Hematopoietic multipotent progenitor cell treated with erythropoietin and hydrocortisone succinate and interleukin-3 and kit ligand, for 6 days (in vitro differentiated cells): ENCODE measurements at places on chromosomes 2 and 18.

GRCh38 chr2:98346311-98347236 lies at the start of gene CNGA3:
CNGA3 (plus strand) TSS chr2:98346456; CDS start chr2:98369976, 23,520 bp downstream.
- peak; percentile 35 for DNase-seq

GRCh38 chr2:116142644-116143227 lies 1671.8 kb upstream of the DDX18 start:
- no peak for DNase-seq

DNA sequence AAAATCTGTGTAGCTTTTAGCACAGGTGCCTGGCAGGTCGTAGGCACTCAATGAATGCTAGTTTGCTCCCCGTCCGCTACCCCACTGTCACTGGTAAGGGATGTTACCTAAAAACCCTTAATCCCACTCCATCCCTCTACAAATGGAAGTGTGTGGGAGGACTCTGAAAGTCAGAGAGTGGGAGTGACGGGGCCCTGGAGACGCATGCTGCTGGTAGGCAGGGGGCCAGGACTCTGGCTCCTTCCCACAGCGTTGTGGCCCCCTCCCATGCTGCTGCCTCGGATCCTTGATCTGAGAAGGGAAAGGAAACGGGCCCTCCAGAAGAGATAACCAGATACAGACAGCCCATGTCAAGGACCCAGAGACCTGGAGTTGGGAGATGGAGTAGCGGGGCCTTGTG lies 249.3 kb downstream of the HAUS1 start:
- no peak for DNase-seq

DNA sequence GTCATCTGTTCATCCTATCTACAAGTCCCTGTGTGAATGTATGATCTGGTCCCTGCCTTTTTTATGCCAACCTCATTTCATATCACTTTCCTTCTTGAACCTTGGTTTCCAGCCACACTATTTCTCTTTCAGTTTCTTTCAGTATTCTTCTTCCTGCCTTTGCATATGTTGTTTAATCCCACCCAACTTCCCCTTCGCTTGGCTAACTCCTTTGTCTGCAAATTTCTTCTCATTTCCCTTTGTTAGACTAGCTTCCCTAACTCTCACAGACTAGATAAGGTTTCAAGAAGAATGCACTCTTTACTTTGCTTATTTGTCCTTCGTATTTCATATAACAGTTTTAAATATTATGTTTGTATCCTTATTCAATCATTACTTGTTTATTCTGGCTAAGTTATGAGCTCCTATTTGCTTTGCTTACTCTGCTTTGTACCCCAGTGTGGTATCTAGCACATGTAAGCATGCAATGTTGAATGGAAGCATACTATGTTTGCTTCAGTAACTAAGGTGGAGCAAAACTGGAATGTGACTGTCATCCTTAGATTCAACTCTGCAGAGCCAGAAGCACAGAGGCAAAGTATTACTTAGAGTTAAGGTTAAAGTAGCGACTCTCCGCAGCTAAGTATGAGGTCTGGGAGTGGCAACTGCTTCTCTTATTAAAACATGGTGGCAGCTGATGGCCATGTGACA lies 681.3 kb downstream of the CPS1 start:
- no peak for DNase-seq

- DNase-seq = no peak
These were observed 119.4 kb downstream of the TMEM18 start for GRCh38 chr2:557635-558301.

GRCh38 chr2:219541611-219542180 lies 1.9 kb downstream of the CHPF start:
- DNase-seq = peak; percentile 83

GRCh38 chr2:143467011-143467410 lies 337.8 kb downstream of the ARHGAP15 start:
- DNase-seq = no peak

DNA sequence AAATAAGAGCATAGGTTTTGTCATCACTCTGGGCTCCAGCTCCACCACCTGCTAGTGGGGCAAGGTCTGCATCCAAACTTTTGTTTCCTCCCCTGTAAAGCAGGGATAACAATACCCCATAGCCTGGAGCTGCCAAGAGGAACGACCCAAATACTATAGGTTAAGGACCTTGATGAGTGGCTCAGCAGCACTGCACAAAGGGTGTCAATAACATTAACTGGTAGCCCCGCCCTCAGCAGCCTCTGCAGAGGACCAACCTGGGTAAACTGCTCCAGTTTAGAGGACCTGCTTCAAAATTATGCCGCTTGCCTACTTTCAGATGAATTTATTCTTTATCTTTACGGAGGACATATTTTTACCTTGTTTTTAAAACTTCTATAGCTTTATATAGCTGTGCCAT lies 65.8 kb upstream of the RIOK3 start:
- no peak for DNase-seq

GRCh38 chr2:79630060-79630459 lies 117.2 kb downstream of the CTNNA2 start:
- no peak for DNase-seq

DNA sequence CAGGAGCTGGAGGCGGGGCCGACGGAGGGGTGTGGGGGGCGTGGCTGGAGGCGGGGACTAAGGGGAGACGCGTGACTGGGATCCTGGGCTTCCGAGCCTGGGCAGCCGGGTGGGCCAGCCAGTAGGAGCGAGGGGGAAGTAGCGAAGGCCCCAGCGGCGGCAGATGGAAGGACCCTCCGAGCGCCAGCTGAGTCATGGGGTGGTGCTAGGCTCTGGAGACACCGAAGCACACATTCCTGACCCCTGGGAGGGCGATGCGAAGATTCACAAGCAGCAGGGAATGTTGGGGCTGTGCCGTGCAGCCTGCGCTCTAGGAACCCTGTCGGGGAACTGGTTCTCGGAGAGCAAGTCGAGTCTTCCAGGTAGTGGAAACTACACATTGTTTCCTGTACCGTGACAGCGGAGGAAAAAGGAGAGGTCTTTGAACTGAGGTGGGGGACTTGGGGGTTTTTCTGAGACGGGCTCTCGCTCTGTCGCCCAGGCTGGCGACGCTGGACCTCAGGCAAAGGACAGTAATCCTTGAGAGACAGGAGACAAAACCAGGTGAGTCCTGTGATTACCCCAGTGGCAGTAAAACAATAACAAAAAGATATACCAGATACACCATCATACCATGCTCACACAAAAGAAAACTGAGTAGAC lies 650 bp upstream of the AFG3L2 start:
- no peak for DNase-seq

DNA sequence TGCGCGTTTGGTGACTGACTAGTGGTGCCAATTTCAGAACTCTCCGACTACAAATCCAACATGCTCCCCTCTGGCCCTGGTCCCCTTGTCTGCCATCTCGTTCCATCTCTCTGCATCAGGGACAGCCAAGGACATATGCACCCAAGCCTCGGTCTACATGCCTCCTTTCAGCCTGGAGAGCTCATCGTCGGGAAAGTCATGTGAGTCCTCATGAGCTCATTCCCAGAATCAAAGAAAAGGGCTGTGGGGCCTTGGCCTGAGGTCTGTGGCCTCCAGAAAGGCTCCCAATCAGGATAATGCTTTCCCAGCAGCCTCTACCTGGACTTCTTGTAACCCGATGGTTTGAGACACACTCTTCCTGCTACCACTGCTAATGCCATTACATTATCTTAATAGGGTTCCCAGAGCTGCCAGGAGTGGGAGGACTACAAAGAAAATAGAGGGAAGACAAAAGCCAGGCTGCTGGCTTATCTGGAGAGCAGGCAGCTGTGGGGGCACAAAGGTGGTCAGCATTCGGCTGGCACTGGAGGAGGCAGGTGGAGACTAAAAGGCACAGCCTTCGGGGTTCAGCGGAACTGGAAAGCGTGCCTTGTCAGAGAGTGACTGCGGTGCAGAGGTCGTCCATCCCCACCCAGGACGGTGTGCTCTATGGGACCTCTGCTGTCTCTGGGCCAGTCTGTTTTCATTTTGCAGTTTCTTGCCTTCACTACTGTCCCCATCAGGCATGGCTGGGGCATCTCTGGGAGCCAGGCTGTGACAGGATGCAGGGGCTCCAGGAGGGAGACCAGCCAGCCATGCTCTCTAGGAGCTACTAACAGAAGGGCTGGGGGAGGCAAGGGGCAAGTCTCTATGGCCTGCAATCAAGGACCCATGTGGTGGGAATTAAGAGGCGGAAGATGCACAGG lies 104.4 kb upstream of the SMAD2 start:
- no peak for DNase-seq

GRCh38 chr18:34648269-34648985 lies 61.7 kb upstream of the DTNA start:
- DNase-seq = no peak

GRCh38 chr2:112831946-112832840 lies 4.4 kb downstream of the IL1B start:
- DNase-seq = peak; percentile 94

DNA sequence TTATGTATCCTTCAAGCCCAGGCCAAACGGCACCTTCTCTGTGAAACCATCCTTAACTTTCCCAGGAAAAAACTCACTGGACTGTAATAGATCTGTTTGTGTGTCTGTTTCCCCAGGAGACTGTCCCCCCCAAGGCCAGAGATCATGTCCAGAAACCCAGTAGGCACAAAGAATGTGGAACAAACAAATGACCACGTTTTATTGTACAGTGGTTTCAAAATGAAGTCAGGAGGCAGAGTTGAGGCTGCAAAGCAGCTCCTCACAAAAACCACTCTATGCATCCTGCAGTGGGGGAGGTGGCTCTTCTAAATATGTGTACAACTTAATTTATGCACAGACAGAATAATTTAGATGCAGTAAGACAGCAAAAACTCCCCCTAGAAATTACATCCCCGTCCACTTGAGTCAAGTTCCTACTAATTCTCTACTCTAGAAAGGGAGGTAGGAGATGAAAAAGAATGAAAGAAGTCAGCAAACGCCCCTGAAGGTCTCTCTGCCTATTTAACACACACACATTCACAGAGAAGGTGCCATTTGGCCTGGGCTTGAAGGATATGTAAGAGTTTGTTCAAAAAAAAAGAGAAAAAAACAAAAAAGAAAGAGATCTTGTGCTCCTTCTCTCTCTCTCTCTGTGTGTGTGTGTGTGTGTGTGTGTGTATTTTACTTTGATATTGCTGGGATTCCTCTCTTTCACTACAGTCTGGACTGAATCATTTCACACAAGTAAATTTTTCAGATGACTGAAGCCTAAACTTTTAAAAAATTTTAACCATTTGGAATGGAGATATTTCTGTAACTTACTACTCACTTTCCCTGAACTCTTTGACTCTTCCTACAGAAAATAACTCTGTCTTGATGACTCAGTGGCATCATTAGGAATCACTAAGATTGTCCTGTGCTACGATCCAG lies 19.5 kb downstream of the BCL2 start:
- no peak for DNase-seq

DNA sequence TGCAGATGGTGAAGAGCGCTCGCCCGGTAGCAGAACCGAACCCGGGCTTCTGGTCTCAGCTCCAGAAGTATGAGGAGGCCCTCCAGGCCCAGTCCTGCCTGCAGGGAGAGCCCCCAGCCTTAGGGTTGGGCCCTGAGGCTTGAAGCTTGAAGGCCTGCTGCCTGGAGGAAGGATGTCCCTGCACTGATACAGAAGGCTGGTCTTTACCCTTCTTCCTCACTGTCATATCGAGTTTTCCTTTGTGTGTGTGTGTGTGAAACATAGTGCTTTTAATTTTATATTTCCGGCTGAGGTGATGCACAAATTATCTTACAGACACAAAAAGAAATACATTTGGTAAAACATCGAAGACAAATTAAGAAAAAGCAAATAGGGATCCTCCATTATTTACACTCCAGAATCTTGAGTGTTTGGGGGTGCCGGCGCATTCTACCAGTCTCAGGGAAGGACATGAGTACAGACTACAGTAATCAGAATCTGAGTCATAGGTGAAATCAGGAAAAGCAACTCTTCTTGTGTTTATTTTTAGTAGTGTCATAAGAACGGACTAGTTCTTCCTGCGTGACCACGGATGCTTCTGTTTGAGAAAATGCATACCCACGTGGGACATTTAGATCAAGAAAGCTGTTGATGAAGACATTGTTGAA lies 1.3 kb downstream of the DUSP28 start:
- DNase-seq = no peak

GRCh38 chr18:3103576-3103975 lies 90.6 kb upstream of the LPIN2 start:
- DNase-seq = no peak

GRCh38 chr2:237449193-237449881 lies 35.4 kb upstream of the COL6A3 start:
- DNase-seq = no peak

DNA sequence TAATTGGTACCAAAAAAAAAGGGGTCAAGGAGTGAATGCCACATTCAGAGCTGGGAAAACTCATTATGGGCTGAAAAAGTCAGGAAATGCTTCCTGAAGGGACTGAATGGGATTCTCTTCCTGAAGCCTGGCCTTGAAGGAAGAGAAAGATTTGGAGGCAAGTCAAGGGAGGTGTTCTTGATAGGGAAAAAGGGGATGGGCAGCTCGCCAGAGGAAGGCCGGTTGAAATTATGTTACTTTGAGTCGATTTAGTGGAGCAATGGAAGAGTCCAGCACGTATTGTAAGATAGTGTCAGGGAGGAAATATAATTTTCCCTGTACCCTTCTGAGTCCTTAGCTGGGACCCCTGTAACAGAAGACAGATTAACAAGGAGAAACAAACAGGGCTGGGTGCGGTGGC lies 115.3 kb upstream of the STPG4 start:
- no peak for DNase-seq

GRCh38 chr2:39150890-39151497 lies 30.1 kb upstream of the SOS1 start:
- DNase-seq = no peak

DNA sequence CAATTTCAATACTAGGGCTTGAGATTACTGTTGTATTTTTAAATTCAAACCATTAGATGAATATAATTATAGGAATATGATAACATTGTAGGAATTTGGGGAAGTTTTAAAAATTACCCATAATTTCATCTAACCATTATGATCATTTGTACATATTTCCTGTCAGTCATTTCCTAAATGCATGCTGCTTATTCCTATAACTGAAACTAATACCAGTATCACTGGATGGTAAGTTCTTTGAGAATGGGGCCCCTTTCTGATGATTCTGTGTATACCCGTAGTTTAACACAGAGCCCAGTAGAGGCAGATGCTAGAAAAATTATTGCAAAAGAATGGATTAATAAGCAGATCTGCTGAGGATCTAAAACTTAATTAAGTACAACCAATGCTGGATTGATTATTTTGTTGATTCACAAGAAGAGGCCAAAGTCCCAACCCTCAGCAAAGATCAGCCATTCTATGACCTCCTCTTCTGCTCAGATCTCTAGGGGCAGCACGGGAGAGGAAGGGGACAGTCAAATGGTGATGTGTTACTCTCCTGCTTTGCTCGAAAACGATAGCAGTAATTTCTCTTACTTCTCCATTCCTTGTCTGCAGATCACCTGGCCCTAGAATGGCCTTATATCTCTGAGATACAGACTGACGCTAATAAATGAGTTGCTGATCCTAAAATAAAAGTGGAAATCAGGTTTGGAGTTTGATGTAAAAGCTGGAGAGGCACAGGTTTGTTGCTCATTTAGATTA lies 69.5 kb upstream of the PELI1 start:
- peak; percentile 26 for DNase-seq

DNA sequence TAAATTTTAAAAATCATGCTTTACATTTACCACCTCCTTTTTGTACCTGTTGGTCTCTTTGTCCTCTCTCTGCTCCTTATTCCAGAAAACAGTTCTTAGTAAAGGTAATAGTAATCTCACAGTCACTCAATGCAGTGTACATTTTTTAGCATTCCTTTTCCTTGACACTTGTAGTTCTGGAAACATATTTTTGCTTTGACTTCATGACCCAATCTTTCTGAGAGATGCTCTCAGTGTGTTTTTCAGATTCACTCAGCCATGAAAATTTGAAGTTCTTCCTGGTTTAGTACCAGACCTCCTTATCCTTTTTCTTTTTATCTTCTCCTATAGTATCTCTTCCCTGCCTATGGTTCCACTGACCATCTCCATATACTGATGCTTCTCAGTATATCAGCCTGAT lies 747.5 kb upstream of the ZEB2 start:
- no peak for DNase-seq

- no peak for DNase-seq
These were observed 41.7 kb downstream of the AKAIN1 start for GRCh38 chr18:5155218-5155906.
